ENCODE measurements at places on chromosomes 3 and 15.

DNA sequence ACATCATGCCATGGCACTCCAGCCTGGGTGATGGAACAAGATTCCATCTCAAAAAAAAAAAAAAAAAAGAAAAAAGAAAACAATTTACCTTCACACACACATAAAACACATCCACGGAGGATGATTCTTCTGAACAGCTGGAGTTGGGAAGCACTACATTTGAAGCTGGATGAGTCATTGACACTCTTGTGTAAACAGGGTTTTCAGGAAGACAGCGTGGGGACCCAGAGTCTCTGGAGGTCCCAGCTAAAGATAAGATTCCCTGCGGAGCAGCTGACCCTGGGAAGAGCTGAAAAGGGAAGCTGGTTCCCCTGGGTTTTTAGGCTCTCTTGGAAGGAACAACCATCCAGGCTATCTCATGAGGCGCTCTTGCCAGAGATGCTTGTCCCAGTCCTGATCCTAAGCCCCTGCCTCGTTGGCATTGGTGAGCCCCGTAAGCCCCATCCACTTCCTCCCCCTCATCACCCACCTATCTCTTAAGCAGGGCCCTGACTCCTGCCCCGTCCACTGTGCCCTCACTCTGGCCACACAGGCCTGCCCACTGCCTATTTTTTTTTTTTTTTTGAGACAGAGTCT, 32.0 kb upstream of the FURIN start:
- DNase-seq = no peak

DNA sequence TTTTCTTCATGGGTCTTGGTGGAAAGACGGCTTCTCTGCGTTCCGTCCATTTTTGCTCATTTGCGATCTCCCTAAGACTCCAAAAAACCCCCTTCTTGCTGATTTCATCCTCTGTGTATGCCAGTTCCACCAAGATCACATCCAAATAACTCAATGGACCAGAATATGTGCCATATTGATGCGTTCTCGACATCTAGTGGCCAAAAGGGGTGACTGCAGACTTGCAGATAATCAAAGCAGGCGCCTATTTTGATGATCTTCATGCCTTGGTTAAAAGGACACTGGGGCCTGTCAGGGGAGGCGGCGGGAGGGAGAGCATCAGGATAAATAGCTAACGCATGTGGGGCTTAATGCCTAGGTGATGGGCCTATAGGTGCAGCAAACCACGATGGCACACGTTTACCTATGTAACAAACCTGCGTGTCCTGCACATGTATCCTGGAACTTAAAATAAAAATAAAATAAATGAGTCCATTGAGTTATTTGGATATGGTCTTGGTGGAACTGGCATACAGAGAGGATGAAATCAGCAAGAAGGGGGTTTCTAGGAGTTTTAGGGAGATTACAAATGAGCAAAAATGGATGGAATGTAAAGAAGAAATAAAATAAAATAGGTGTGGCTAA, 104.2 kb upstream of the RAD18 start:
- DNase-seq = peak; percentile 16

- no peak for DNase-seq
These were observed 292.8 kb upstream of the LYSMD4 start for GRCh38 chr15:100026041-100026440.

DNA sequence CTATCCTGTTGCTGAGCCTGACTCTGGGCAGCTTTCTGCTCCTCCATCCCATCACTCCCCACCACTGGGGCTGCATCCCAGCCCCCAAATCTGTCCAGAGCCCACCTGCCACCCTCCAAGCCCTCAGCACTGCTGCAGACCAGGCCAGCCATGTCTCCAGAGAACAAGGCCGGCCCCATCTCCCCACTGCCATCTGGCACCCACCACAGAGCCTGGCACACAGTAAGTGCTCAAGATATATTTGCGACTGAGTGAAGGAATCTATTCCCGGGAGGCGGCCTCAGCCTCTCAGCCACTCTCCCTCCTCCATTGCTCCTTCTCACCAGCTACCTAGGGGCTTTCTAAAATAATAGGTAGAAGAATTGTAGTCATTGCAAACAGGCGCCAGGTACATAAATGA, 4.8 kb downstream of the PLXND1 start:
- no peak for DNase-seq

DNA sequence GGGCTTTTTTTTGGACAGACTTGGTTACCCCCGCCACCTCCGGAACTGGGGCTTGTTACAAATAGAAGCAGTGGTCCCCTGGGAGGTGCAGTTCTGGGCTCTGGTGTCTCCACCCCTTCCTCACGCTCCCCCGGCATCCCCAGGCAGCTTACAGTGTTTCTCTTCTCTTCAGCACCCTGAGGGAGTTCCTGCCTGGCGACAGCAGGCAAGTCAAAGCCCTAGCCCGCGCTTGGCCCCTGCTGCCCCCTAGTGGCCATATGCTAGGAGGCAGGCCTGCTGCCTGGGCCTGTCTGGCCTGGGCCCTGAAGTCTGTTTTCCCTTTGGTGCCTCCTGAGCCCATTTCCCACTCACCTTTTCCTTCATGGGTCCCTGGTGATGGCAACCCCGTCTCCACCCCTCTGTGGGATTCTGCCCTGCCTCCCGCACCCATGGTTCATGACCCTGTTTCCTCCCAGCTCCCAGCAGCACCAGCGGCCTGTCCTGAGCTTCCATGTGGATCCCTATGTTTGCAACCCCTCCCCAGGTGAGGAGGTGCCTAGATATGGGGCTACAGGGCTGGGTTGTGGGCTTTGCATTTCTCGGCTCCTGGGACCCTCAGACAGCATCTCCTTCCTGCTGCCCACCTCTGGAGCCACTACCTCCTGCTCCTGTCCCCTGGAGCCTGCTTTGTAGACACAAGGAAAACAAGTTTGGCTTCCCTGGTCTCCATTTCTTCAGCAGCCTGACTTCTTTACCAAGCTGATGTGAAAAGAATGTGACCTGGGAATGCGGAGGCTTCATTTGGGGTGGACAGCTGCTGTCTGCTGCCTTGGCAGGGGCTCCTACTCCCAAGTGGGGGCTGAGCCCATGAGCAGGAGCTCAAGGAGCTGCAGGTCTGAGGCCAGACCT, 2.2 kb downstream of the SNX22 start:
- peak; percentile 86 for DNase-seq

GRCh38 chr3:162400697-162401096, 904.1 kb downstream of the OTOL1 start:
- DNase-seq = no peak

- DNase-seq = no peak
These were observed 15.3 kb upstream of the PHC3 start for GRCh38 chr3:170196833-170197232.

DNA sequence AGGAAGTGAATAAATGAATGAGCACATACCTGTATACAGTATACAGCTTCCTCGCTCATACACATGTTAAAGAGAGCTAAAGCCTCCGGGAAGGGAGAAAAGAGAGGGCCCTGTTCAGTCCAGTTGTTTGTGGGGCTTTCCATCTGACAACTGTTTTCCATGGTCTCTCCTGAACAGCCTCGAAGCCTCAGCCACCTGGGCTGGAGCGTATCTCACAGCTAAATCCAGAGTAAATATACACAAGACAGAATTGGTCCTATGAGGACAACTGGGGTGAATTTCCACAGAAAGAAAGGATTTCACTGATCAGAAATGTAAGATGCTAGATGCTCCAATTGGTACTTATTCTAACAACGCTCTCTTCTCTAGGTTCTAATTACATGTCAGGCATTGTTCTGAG, 103.5 kb downstream of the LIPC start:
- no peak for DNase-seq

- DNase-seq = no peak
These were observed 33.5 kb downstream of the SLCO2A1 start for GRCh38 chr3:133996251-133996661.

DNA sequence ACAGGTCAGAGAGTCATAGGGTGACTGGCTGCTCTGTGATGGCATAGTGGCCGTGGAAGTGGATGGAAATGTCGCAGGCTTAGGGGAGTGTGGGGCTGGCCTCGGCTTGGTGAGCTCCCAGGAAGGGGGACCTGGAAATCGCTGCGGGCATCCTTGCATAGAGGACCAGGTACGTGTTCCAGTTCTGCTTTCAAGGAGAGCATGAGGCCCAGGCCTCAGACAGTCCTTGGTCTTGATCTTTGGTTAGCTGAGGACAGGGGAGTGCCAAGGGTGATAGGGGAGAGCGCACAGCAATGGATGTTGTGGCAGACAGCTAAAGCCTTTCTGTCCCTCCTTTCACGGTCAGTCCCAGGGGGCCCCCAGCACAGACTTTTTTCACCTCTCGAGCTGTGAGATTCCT, 110.5 kb downstream of the SNRPN start:
- DNase-seq = no peak

- DNase-seq = no peak
These were observed 40.1 kb downstream of the CDCP1 start for GRCh38 chr3:45105855-45106671.

DNA sequence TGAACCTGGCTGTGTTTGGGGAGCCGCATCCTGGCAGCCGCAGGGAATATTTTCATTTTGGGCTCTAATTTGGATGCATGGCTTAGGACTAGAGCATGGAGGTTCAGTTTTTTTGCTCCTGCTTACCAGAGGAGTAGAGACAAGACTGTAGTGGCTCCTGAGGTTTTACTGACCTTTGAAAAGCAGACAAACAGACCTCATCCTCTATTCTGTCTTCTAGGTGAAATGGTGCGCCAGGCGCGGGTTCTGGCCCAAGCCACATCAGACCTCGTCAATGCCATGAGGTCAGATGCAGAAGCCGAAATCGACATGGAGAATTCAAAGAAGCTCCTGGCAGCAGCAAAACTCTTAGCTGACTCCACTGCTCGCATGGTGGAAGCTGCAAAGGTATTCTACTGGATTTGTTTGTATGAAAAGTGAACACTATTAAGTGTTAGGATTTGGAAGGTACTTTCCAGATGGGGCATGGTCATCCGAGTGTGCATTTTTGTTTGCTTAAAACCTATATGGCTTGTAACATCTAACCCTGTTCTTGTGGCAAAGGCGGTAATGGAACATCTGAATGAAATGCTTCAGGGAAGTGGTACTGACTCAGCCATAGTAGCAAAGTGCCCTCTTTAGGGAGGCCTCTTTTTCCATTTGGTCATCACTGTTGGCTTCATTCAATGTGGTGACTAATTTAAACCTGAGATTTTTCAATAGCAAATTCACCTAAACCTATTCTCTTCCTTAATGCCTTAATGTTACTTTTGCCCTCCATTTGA, 330.7 kb upstream of the TPM1 start:
- DNase-seq = no peak

DNA sequence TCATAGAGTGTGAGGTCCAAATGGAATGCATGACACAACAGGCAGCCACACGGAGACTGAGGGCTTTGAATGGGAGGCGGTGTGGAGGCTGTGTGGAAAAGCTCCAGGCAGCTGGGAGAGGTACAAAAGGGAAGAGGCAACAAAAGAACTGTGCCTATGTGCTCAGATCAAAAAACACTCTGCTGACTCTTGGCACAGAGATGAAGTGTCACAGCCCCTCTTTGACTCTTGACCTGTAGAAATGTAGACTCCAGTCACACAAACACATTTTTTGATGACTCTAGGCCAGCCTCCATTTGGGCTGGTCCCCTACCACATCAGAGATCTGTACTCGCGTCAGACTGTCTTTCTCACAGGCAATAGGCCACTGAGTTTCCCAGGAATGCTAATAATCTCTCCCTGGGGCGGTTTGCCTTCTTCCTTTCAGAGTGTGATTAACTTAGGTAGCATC, 456.0 kb downstream of the TUSC7 start:
- no peak for DNase-seq

DNA sequence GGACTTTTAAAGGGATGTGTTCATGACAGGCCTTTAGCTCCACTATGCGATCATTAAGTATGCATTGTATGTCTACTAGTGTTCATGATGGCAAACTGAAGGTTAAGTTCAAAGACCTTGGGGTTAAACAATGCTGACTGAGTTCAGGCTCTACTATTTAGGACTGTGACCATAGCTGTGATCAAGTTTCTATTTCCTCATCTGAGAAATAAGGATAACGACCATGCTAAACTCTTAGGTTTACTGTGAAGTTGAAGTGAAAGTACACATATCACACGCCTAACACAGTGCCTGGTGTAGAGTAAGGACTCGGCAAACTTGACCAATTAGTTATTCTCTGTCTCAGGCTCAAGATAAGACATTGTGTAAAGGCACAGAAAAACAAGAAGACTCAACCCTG, 243.2 kb downstream of the MBNL1 start:
- DNase-seq = no peak

DNA sequence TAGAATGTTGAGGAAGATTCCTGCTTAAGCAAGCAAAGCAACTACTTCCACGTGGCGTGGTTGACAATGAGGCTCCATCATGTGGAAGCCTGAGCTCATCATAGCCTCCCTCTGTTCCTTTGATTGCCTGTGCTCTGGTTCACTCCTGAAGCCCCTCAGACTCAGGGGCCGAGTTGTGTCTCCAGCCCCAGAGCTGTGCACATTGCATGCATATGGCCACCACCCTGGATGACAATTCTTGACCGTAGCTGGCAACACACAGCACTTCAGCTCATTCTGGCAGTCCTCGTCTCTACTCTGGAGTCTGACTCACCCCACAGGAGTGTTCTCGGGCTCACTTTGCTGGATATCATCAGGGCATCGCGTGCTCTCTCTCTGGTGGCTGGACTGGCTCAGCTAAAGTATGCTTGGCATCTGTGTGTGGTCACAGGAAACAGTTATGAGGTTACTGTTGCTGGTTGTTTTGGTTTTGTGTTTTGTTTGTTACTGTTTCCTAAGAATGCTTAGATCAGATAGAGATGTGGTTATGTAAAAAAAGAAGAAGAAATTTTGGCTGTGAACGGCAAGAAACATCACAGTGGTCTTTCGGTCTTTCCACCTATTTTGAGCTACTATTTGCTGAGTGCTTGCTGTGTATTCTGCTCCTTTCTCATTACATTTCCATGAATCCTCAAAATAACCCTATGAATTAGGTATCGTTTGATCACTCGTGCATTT, 41.6 kb upstream of the MRPS22 start:
- DNase-seq = no peak

DNA sequence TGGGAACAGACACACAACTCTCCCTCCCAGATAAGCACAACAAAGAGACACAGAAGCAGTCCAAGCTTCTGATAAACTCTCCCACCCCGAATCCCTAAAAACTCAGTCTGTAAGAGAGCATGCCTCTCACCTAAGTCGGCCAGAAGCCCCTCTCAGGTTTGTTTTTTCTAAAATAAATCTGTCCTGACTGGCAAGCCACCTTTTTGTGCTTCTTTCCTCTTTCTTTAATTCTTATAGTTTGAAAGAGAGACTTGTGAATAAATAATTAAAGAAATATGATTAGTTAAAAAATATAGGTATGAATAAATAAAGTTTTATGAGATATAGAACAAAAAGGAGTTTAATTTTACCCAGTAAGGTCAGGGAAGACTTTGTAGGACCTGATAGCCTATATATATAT, 329.0 kb upstream of the SLCO3A1 start:
- no peak for DNase-seq
